Dorsolateral prefrontal cortex (tissue), 122 donors: ENCODE measurements at places on chromosomes 7 and 10. TPM values are rescaled to one million over a fixed set of nuclear protein-coding genes. Genes with fewer than 3 reads are reported as not detected.

Gene FIGNL1
- total RNA-seq = 10.0 TPM

Gene C10orf62
- total RNA-seq = not detected

Gene TMEM184A
- total RNA-seq = not detected

Gene CPEB3
- 58.4 TPM for total RNA-seq

Gene HYAL4
- not detected for total RNA-seq

Gene TBRG4
- 61.2 TPM for total RNA-seq

Gene VENTX
- total RNA-seq = 1.5 TPM
